Hepatocyte (in vitro differentiated cells): ENCODE measurements at places on chromosomes 7 and 10. TPM values are rescaled to one million over a fixed set of nuclear protein-coding genes. Genes with fewer than 3 reads are reported as not detected.

DNA sequence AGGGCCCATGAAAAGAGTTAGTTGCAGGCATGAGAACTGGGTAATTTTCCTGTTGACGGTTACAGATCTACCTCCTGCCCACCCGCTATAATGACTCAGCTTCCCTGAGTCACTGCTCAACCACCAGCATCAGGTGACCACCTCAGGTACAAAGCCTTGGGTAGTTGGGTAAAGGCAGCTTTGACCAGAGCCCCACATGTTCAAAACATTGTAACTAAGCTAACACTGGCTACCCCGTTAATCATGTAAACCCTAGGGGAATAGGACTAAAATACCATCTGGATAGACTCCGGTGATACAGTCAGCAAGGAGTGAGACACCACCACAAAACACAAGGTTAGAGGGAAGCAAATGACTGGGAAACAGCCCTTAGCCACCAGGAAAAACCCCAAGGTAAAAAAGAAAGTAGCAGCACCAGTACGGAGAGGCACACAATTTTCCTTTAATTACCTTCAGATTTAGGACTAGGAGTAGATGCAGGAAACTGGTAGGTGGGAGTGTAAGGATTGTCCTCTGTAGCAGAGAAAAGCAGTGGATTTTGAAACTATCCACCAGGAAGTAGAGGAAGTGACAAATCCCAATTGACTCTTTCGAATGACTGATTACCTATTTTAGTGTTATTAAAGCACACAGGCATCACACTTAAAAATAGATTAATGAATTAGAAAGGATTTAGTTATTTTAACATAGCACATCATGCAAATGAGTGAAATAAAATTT is 103.5 kb upstream of the PDLIM1 start:
- DNase-seq: no peak

GRCh38 chr7:39727231-39728012 is 104.0 kb downstream of the RALA start:
- DNase-seq: no peak

GRCh38 chr10:35907548-35907947 is 265.5 kb upstream of the FZD8 start:
- DNase-seq: no peak

GRCh38 chr7:71925663-71926062 is 486.5 kb downstream of the CALN1 start:
- no peak for DNase-seq

The TFR2 gene
- total RNA-seq: 12.5 and 13.5 TPM in 2 replicates

The ELOVL3 gene
- 0.40 TPM in 1 of 2 replicates, not detected in the other for total RNA-seq

The PIK3AP1 gene
- total RNA-seq: 6.5 and 8.4 TPM in 2 replicates
